ENCODE measurements at places on chromosomes 3 and 15.

GRCh38 chr3:106850437-106850836 is 526.8 kb upstream of the CCDC54 start:
- no peak for DNase-seq

GRCh38 chr15:41656188-41656587 is 4.0 kb upstream of the MGA start:
- DNase-seq = no peak

DNA sequence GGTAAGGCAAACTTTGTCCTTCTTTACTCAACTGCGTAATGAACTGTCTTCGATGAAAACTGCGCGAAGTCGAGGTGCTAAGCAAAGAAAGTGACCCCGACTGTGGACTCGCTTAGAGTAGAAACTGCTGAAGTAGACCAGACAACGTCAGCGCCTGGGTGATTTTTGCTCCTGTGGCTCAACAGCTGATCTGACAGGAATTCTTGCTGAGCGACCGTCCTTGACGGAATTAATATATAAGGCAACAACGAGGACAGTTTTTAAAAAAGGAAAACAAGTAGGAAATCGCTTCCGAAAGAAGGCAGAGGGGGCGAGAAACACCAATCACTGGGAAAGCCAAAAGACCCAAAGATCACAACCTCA is 541 bp downstream of the RPS27L start:
- DNase-seq = peak; percentile 45

- DNase-seq = no peak
These were observed 3.5 kb upstream of the MNS1 start for GRCh38 chr15:56468401-56468800.

GRCh38 chr3:96083610-96084009 is 730.8 kb upstream of the EPHA6 start:
- no peak for DNase-seq

DNA sequence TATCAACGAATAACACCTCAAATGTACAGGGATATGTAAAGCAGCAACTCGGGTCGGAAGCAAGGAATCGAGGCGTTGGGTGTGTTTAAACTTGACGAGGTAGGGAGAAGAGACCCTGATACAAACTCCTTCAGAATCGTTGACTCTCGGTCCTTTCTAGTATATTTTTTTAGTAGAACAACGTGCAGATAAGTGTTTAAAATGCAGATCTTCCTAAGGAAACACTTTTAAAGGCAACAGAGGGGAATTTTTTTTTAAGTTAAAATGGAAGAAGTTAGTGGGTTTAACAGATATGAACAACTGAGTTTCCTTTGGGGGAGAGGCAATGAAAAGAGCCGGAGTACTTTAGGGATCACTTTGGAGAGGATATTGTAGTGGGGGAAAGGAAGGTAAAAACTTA is 1.1 kb upstream of the KPNA4 start:
- DNase-seq = no peak

- DNase-seq = peak; percentile 76
These were observed 89.0 kb downstream of the IQSEC1 start for GRCh38 chr3:12984023-12984823.

GRCh38 chr3:120429921-120430361 is 20.9 kb downstream of the FSTL1 start:
- no peak for DNase-seq

GRCh38 chr15:94164202-94164807 is 67.1 kb upstream of the MCTP2 start:
- peak; percentile 80 for DNase-seq

DNA sequence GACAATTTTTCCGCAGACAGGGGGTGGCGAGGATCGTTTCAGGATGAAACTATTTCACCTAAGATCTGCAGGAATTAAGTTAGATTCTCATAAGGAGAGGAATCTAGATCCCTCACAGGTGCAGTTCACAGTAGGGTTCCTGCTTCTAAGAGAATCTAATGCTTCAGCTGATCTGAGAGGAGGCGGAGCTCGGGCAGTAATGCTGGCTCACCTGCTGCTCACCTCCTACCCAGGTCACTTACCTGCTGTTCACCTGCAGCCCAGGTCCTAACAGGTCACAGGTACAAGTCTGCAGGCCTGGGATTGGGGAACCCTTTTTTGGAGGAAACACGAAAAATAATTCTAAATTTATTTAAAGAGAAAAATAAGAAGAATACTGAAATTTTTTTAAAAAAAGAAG is 406.8 kb downstream of the MCTP2 start:
- peak; percentile 18 for DNase-seq

- DNase-seq = peak; percentile 30
These were observed 133.7 kb downstream of the VGLL4 start for GRCh38 chr3:11510001-11510340.

DNA sequence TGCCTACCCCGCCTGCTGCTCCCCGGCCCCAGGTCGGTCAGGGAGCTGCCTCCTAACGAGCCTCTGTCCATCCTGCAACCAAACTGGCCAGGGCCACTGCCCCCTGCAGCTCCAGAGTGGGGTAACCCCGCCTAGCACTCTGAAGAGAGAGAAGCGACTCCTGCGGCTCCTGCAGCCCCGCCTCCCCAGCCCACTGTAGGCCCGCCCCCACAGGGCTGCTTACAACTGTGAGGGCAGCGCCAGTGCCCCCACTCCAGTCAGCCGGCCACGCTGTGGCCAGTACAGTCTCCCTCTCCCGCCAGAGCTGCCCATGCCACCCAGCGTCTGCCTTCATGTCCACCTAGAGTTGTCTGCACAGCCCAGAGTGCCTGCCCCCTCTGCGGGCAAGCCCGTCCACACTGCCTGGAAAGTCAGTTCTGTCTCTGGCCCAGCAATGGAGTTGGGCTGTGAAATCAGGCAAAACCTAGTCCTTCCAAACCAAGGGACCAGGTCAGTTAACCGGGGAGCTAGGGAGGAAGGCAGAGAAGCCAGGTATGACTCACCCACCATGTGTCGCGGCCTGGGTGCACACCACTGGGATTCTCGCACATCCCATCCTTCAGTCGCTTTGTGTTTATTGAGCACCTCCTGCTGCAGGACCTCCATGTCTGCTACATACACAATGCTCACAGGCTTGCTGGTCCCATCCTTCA is 2.4 kb downstream of the UCN2 start:
- peak; percentile 89 for DNase-seq

DNA sequence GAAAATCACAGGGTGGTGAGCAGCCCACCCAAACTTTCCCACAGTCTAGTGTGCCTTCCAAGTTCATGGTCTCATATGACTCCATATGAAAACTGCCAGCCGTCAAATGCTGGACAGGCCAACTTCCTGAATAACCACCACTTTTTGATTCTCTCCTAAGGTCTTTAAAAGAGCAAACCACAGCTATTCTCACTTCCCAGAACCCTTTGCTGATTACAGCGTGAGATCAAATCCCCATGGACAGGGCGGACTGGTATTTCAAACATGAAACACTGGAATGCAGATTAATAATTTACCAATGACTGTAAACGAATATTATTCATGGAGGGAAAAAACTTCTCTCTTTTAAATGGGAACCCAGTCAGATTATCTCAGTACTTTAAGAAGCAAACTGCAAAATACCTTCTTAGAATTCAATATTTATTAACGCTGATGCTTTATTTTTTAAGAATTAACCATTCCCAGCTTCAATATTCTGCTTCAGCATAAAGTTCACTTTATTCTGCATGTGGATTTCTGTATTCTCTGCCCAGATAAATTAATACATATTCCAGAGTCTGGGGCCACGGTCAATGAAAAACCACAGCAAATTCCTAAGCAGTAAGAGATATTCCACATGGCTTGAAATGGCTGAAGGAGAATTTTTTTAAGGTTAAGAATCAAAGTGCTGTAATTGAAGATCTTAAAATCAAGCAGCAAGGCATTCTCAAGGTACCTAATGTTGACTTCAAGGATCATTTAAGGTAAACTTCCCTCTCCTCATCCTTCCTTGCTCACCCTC is 42.9 kb downstream of the MYO1E start:
- no peak for DNase-seq

DNA sequence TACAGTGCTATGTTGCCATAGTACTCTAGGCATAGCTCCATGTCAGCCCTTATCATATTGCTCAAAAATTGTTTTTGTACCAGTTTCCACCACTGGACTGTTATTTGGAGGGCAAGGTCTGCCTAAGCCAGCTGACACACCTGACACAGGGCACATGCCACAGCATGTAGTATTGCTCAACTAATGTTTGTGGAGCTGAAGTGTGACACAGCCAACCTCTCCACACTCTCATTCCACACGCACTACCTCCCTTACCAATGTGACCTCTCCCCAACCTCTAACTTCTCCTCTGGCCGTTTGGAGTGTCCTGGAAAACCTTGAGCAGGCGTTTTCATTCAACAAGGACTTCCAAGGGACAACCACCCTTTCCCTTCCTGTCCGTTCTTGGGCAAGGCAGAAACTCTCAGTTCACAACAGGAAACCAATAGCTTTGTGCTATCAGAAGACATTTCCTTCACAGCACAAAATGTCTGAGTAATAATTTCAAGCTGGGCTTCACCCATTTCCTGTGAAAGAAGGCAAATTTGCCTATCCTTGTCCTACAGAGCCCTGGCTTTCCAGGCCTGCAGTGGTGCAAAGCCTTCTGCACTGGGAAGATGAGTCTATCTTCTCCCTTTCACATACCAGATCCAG is 38.4 kb downstream of the TLNRD1 start:
- no peak for DNase-seq

DNA sequence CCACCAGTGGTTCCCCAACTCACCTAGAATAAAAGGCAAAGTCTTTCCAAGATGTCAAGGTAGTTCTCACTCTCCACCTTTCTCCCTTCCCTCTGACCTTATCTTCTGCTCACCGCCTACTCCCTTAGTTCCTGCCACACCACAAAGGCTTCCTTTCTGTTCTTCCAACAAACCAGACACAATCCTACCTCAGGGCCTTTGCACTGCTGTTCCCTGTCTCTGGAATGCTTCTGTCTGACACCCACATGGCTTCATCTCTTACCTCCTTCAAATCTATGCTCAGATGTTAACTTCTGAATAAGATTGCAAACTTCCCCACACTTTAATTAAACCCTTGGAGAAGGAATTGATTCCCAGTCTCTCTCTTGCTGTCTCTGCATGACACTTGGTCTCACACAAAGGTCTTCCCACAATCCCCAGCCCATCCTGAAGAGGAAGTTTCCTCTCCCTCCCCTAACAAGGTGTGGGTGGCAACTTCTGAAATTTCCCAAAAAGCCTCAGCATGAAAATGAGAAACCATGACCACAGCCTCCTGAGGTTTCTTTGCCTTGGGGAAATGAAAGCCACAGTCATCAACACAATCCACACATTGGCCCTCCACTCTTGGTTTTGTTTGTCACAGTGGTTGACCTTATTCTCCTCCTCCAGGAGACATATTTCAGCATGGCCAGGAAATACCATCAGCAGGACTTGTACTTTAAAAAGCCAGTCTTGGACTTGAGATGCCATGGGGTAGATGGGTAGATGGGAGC is 3.0 kb upstream of the RYK start:
- no peak for DNase-seq

GRCh38 chr15:56913241-56913640 is 5.2 kb upstream of the TCF12 start:
- DNase-seq = no peak

DNA sequence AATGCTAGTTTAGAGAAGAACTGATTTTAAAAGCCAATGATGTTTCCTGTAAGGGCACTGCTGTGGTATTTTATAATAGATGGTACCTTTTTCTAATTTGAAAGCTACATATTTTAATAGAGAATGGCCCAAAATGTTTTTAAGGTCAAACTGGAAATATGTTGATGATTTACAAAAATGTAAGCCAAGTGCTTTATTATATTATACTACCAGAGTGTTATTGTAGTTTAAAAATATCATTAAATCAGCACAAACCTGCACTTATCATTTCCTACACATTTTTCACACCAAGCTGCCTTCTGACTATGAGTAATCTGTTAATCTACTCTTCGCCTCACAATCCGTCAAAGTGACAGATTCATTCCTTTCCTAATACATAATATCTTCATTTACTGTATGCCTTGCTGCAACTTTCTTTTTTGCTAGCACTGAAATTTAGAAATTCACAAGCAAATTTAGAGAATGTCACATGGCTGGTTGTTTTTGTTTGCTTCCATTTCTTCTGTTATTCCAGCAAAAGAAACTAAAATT is 126.4 kb upstream of the FAM3D start:
- no peak for DNase-seq

DNA sequence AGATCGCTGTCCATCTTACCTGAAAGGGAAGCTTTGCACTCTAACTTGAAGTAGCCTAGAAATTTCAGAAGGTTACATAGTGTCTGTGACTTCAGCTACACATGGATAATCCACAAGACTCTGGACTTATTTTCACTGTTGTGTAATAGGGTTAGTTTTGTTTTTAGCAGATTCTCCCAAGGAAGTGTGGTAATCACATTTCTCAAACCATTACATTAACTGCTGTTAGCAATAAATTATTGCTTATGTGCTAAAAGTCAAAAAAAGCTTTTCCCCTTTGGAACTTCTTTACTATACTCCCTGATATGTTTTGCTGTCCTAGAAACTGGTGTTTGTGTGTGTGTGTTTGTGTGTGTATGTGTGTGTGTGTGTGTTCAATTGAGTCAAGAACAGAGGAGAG is 351.8 kb upstream of the TPRG1 start:
- no peak for DNase-seq

DNA sequence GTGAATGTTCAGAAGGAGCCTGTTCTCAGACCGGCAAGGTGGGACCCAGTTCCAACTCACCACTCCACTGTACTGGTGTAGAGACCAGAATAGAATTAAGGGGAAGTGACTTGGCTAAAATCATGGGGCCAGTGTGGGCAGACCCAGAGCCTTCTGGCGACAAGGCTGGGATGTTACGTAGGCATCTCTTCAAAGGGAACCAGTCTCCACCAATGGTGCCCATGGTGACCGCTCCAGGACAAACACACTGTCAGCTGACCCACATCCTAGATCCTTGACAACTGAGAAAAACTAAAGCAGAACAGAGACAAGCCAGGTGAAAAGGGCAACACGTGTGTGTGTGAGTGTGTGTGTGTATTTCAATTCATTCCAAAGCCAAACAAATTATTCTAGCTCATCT is 321.7 kb upstream of the FRG2C start:
- no peak for DNase-seq

DNA sequence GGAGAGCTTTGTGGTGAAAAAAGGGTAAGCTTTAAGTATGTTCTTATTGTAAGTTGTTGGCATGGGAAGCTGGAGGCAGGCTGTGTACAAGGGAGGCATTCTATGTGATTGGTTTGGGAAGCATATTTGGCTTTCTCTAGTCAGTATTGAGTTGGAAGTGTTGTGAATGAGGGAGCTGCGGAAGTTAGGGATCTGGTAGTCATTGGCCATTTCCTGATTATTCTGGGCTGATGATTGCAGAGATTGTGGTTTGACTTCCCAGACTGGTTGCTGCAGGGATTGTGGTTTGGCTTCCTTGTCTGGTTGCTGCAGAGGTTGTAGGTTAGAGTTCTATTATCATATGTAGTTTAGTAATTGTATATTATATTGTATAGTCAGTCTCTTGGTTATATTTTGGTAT is 21.0 kb downstream of the STXBP5L start:
- no peak for DNase-seq

DNA sequence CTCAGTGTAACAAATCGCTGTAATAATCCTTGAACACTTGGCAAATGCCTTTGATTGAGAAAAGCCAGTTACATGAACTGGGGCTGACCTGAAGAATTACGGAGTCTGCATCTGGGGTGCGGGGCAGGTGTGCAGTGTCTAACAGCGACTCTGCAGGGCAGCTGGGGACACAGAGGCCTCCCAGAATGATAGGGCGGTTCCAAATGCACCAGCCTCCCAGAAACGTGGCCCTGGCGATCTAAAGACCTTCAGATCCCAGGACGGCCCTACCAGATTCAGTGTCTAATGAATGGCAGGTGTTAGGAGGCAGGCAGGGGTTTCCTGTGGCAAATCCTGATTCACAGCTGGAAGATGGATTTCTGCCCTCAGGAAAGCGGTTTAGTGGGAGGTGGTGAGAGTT is 100.5 kb upstream of the RGMA start:
- DNase-seq = peak; percentile 56

GRCh38 chr15:80835336-80835735 is 56.2 kb downstream of the CEMIP start:
- peak; percentile 30 for DNase-seq
